ENCODE measurements at places on chromosomes 4 and X. TPM values are rescaled to one million over a fixed set of nuclear protein-coding genes. Genes with fewer than 3 reads are reported as not detected.

Gene SLC6A8
- total RNA-seq, result 49.4 TPM

Gene GRID2
- total RNA-seq, result not detected

Gene VEGFC
- not detected for total RNA-seq

Gene ARAP2
- total RNA-seq, result 24.6 TPM

Gene PAGE2
- total RNA-seq, result not detected

Gene SYP
- total RNA-seq, result 2.1 TPM

Gene VCX3A
- total RNA-seq, result not detected

Gene UGT2B11
- total RNA-seq, result not detected

Gene TCEAL1
- 22.9 TPM for total RNA-seq

Gene UGT2B15
- not detected for total RNA-seq

Gene ANOS1
- under 0.01 TPM for total RNA-seq

Gene OPHN1
- 23.3 TPM for total RNA-seq

Gene STIM2
- total RNA-seq, result 23.3 TPM

Gene NWD2
- total RNA-seq, result not detected

Gene H2AZ1
- total RNA-seq, result 796 TPM

Gene TMEM154
- total RNA-seq, result 1.0 TPM

Gene DSPP
- not detected for total RNA-seq

Gene NDST3
- not detected for total RNA-seq

Gene AMBN
- not detected for total RNA-seq

Gene SLC25A53
- total RNA-seq, result 13.8 TPM

Gene PTCHD1
- total RNA-seq, result not detected

Gene GSX2
- not detected for total RNA-seq

Gene POU3F4
- not detected for total RNA-seq

Gene PCYT1B
- total RNA-seq, result 1.3 TPM

Gene OTUD6A
- not detected for total RNA-seq

Gene BST1
- 10.8 TPM for total RNA-seq

Gene TCEAL2
- not detected for total RNA-seq

Gene PGK1
- total RNA-seq, result 216 TPM

Gene ITGB1BP2
- 2.3 TPM for total RNA-seq

Gene RNF175
- not detected for total RNA-seq

Gene MFAP3L
- 33.8 TPM for total RNA-seq

Gene PDZD4
- 2.9 TPM for total RNA-seq

Gene MAGEB1
- not detected for total RNA-seq

Gene SLC2A9
- 2.1 TPM for total RNA-seq

Gene SSX3
- not detected for total RNA-seq

Gene GPRIN3
- 15.3 TPM for total RNA-seq

Gene LRP2BP
- 1.7 TPM for total RNA-seq

Gene FAT4
- 0.31 TPM for total RNA-seq

All from melanocyte of skin (primary cell).